ENCODE measurements at places on chromosomes 16 and 17. TPM values are rescaled to one million over a fixed set of nuclear protein-coding genes. Genes with fewer than 3 reads are reported as not detected.

SPATA22 gene
- total RNA-seq, result not detected

KRTAP9-4 gene
- not detected for total RNA-seq

KRT32 gene
- total RNA-seq, result not detected

MBTD1 gene
- total RNA-seq, result 7.0 TPM

TBC1D3H gene
- not detected for total RNA-seq

CHST5 gene
- not detected for total RNA-seq

MSI2 gene
- total RNA-seq, result 12.4 TPM

MARVELD3 gene
- not detected for total RNA-seq

KRT20 gene
- not detected for total RNA-seq

KRT12 gene
- total RNA-seq, result not detected

KRT222 gene
- total RNA-seq, result not detected

CIBAR2 gene
- total RNA-seq, result not detected

EPOP gene
- 4.4 TPM for total RNA-seq

CD300LB gene
- total RNA-seq, result not detected

APOBR gene
- not detected for total RNA-seq

TBC1D3I gene
- not detected for total RNA-seq

MYO15B gene
- 0.37 TPM for total RNA-seq

SSTR5 gene
- not detected for total RNA-seq

KRTAP3-1 gene
- not detected for total RNA-seq

ZNF750 gene
- total RNA-seq, result not detected
